IMR-90 (cell line): ENCODE measurements at places on chromosomes 5 and 9. TPM values are rescaled to one million over a fixed set of nuclear protein-coding genes. Genes with fewer than 3 reads are reported as not detected.

DNA sequence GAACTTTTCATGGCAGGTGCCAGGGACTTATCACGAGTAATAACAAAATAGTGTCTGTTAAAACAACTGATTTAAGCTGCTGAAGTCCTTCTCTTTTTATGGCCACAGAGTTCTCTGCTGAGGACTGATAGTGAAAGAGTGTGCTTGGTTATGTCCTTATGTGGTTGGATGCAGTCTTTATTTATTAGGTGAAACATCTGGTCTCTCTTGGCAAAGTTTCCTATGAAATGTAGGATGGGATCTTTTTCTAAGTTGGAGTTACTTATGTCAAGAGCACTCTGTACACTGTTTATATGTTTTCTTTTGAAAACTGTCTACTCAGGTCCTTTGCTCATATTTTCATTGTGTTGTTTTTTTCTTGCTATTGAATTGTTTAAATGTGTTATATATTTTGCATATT is 1816.1 kb upstream of the C9orf72 start:
- DNase-seq: no peak
- H3K27me3 ChIP-seq: no peaks in the 10 kb centered on the region
- H3K4me3 ChIP-seq: no peak overlapping the region

GRCh38 chr5:138243794-138244193 is 30.6 kb downstream of the GFRA3 start:
- H3K36me3 ChIP-seq: no peaks in the 10 kb centered on the region
- DNase-seq: no peak
- H3K4me1 ChIP-seq: no peaks in the 10 kb centered on the region; the same call in 1 of the 2 replicates
- peaks cover 50% of the 10 kb centered on the region for H3K27me3 ChIP-seq

- H3K27me3 ChIP-seq: peaks cover 20% of the 10 kb centered on the region
- peak overlapping the region; percentile 45; the same call in 1 of the 2 replicates for H3K27ac ChIP-seq
- H3K36me3 ChIP-seq: no peaks in the 10 kb centered on the region
- H3K4me3 ChIP-seq: no peak overlapping the region
- peak; percentile 95 for DNase-seq
These were observed 162.2 kb downstream of the HSD17B3 start for GRCh38 chr9:96139592-96140295.

GRCh38 chr5:91128604-91129003 is 254.5 kb downstream of the ARRDC3 start:
- H3K36me3 ChIP-seq: no peaks in the 10 kb centered on the region
- peaks cover 15% of the 10 kb centered on the region for H3K4me1 ChIP-seq
- no peak overlapping the region for H3K4me3 ChIP-seq
- H3K27me3 ChIP-seq: no peaks in the 10 kb centered on the region
- H3K27ac ChIP-seq: no peak overlapping the region
- peak; percentile 25 for DNase-seq

DNA sequence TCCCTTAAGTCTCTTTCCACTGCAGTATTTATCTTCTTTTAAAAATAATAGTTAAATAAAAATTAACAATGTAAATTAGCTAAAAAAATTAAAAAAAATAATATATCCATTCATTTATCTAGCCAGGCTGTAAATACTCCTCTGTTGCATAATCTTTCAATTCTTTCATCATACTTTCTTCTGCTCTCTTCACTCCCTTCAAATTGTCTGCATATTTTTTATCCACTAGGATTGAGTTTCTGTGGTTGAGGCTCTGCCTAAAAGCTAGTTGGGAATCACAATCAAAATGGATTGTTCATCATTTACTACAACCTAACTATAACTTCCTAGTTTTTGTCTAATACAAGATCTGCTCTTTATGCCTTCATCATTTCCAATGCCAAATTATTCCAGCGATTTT is 182.2 kb downstream of the PDE4D start:
- DNase-seq: no peak
- H3K27me3 ChIP-seq: no peaks in the 10 kb centered on the region
- H3K4me1 ChIP-seq: peaks cover 2% of the 10 kb centered on the region; the same call in 1 of the 2 replicates
- H3K4me3 ChIP-seq: no peak overlapping the region

DNA sequence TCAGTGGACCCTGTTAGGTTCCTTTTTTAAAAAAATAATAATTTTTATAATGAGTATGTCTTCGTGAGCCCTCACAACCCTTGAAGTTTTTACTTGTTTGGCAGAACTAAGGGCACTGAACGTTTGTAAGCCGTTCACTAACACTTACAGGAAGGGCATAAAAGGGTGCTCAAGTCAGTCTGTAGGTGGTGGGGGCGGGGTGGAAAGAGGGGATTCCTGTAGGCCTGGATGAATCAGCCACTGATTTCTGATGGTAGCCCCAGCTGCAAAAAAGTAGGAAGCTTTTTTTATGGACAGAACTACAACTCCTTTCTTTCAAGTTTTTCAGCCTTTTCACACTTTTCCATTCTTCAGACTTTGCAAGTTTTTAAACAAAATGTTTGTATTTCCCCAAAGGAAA is 35.8 kb downstream of the PIK3R1 start:
- H3K36me3 ChIP-seq: no peaks in the 10 kb centered on the region
- peaks cover 12% of the 10 kb centered on the region for H3K4me1 ChIP-seq
- peak; percentile 31 for DNase-seq
- H3K27ac ChIP-seq: peak overlapping the region; percentile 42; the same call in 1 of the 2 replicates
- no peak overlapping the region for H3K4me3 ChIP-seq

GRCh38 chr5:133356396-133356983 is 255.9 kb downstream of the FSTL4 start:
- H3K36me3 ChIP-seq: no peaks in the 10 kb centered on the region
- H3K4me1 ChIP-seq: no peaks in the 10 kb centered on the region
- no peak for DNase-seq

GRCh38 chr9:125942125-125942524 is 195.0 kb downstream of the PBX3 start:
- DNase-seq: no peak
- no peaks in the 10 kb centered on the region for H3K27me3 ChIP-seq
- H3K4me1 ChIP-seq: no peaks in the 10 kb centered on the region
- H3K4me3 ChIP-seq: no peak overlapping the region

DNA sequence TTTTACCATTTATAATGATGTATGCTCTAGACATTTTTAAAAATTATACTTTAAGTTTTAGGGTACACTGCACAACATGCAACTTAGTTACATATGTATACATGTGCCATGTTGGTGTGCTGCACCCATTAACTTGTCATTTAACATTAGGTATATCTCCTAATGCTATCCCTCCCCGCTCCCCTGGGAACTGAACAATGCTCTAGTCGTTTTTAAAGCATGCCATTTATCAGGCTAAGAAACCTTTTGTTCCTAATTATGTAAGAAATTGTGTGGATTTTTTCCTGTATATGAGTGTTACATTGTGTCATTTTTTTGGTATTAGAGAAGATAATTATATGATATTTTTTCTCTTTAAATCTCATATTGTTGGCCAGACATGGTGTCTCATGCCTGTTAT is 72.8 kb upstream of the SGCD start:
- H3K4me3 ChIP-seq: no peak overlapping the region
- no peaks in the 10 kb centered on the region for H3K36me3 ChIP-seq
- H3K27ac ChIP-seq: no peak overlapping the region
- DNase-seq: no peak
- H3K4me1 ChIP-seq: no peaks in the 10 kb centered on the region

- peak; percentile 49 for DNase-seq
- H3K36me3 ChIP-seq: no peaks in the 10 kb centered on the region
- no peak overlapping the region for H3K4me3 ChIP-seq
- H3K27me3 ChIP-seq: no peaks in the 10 kb centered on the region
- no peak overlapping the region for H3K27ac ChIP-seq
These were observed 87.5 kb upstream of the SSBP2 start for GRCh38 chr5:81838307-81838906.

DNA sequence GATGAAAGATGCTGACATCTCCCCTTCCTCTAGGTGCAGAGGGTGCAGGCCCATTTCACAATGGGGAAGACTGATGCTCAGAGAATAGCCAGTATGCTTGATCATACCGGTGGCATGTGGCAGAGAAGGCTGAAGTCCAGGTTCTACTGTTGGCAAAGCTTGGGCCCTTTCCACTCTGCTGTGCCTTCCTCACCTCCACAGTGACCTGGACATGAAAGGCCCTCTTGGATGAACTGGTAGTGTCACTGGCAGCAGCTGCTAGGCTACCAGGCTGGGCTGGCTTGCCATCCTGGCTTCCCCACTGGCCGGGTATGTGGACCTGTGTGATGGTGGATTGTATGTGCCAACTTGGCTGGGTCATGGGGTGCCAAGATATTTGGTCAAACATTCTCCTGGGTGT is 92.0 kb downstream of the GADD45G start:
- H3K27ac ChIP-seq: no peak overlapping the region
- no peaks in the 10 kb centered on the region for H3K4me1 ChIP-seq
- H3K4me3 ChIP-seq: no peak overlapping the region

DNA sequence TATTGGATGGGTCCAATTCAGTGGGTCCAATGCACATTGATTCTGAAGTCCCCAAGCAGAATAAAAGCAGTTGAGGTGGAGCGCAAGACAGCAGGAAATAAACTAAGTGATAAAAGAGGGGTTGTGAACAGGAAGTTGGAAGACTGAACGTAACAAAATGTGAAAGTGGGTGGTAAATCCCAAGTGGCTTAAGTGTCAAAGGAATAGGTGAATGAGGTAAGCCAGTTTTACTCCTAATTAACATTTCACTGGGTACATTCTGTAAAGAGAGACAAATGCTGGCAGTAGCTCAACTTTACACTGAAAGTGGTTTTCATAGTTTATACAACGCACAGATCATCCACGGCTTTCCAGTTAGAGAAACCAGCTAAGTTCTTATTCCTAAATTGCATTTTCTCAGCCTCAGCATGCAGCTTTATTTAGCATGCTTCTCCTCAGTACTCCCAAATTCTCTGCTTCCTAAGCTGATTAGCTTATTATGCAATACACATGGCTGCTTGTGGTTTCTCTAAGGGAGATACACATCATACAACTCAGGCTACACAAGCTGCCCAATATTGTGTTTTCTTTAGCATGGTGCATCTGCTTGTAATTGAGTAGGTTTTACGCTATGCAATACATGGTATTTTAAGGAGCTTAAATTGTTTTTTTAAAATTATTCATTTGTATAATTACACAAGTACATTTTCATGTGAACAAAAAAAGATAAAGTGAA is 34.2 kb upstream of the HSD17B4 start:
- peak; percentile 76 for DNase-seq
- no peak overlapping the region for H3K4me3 ChIP-seq
- H3K36me3 ChIP-seq: no peaks in the 10 kb centered on the region
- H3K4me1 ChIP-seq: no peaks in the 10 kb centered on the region
- no peak overlapping the region for H3K27ac ChIP-seq

- H3K27me3 ChIP-seq: no peaks in the 10 kb centered on the region
- peak; percentile 39 for DNase-seq
- H3K4me1 ChIP-seq: peaks cover 2% of the 10 kb centered on the region
These were observed 1042.3 kb downstream of the CDH12 start for GRCh38 chr5:21810737-21811316.

The C5orf52 gene
- not detected in 2 replicates for total RNA-seq

The ATP6V1G1 gene
- 52.0 and 80.3 TPM in 2 replicates for total RNA-seq

The SLC12A7 gene
- total RNA-seq: 3.0 and 3.3 TPM in 2 replicates

The LHX3 gene
- total RNA-seq: not detected in 2 replicates

The BNC2 gene
- total RNA-seq: 37.8 and 45.2 TPM in 2 replicates
